ENCODE measurements at places on chromosomes 5 and 9.

DNA sequence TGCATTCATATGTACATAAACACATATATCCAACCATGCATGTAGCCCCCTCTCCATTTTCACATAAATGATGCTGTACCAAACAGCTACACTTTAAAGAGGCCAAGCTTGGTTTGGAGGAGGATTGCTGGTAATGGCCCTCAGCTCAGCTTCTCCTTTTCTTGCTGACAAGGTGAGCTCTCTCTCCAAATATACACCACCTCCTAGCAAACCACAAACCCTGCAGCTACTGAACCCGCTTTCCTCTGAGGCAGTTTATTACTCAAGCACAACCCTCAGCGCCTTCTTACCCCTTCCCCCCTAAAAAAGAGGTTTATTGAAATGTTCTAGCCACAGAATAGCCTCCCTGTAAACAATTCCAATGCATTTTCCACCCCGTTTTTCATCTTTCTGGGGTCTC is 54.0 kb downstream of the ALG2 start:
- no peak for DNase-seq

DNA sequence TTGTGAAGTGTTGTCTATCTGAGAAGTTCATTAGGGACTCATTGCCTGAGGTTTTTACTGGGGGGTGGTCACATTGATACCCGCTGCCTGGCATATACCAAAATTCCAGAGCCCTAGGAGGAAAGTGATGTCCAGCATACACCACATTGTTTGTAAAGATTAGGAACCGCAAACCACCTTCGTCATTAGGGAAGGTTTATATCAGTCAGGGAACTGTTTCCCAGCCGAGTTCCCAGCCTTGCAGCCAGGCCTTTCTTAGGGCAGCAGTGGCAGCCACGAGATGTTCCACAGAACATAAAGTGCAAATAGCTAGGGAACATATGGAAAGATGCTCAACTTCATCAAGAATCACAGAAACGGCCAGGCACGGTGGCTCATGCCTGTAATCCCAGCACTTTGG is 40.4 kb upstream of the NRARP start:
- no peak for DNase-seq

- no peak for DNase-seq
Observed at GRCh38 chr9:109317979-109318741, 2.7 kb downstream of the EPB41L4B start.

GRCh38 chr9:93897075-93897970 is 57.8 kb downstream of the BARX1 start:
- no peak for DNase-seq

DNA sequence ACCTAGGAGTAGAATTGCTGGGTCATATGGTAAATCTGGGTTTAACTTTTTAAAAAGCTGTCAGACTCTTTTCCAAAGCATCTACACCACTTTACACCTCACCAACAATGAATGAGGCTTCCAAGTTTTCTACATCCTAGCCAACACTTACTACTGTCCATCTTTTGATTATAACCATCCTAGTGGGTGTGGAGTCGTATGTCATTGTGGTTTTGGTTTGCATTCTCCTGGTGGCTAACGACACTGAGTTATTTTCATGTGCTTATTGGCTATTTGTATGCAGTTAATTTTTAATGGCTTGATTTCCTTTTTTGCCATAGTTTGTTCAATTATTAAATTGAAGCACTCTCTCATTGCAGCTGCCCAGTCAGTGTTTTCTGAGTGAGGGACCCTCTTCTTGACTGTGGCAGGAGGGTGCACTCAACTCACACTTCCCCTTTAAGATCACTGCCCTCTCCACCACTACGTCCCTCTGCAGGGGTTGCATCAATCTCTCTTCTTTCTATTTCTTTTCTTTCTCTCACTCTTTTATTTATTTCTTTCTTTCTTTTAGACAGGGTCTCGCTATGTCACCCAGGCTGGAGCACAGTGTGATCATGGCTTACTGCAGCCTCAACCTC is 182.3 kb downstream of the C9orf152 start:
- no peak for DNase-seq

- no peak for DNase-seq
Observed at GRCh38 chr9:11003836-11004235, 391.0 kb upstream of the PTPRD start.

- no peak for DNase-seq
Observed at GRCh38 chr5:178308541-178309092, 76.0 kb upstream of the PHYKPL start.

DNA sequence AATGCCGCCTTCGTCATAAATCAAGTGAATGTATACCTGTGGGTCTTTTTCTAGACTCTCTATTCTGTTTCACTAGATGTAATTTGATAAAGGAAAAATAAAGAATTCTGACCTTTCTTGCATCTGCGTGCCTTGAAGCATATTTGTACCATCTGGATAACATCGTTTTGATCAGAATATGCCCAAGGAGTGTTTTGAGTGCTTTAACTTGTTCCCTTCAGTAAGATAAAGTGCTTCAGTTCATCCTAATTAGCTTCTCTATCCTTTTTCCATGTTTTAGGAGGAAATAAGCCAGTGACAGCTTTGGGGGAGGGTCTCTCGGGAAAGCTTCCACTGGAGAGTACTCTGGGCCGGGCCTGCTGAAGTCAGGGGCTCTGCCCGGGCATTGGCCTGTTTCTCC is 113.5 kb upstream of the DAP start:
- DNase-seq: no peak

DNA sequence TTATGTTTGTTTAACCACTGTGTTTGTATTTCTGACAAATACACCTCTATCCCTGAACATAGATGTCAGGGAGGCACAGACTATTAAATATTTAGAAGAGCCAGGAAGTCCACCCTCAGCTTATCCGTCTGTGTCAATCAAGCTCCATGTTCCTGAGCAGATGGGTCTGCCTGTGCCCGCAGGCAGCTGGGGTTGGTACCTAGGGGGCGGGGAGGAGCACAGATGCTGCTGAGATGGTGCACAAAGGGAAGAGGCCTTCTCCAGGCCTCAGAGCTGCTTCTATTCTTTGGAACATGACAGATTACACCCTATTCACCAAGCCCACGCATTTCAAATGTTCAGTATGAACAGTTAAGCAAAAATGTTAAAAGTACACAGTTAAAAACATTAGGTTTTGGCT is 142.1 kb downstream of the EPB41L4A start:
- no peak for DNase-seq

GRCh38 chr9:129671065-129671464 is 5.6 kb downstream of the PRRX2 start:
- no peak for DNase-seq

DNA sequence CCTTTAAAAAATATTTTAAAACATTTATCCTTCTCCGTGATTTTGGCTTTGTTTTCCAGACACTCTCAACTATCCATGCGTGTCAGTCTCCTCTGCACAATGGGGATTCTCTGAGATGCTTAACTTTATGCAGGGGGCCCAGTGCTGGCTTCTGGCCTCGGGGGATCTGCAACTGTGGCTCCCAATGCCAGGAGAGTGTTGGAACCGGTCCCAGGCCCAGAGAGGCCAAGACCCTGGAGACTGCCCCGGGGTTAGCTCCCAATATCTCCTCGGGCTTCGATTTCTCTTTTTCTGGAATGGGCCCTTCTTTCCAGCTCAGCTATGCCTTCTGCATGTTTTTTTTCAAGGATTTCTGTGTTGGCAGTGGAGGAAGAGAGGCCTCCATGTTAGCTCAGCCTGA is 20.1 kb upstream of the SARDH start:
- no peak for DNase-seq

DNA sequence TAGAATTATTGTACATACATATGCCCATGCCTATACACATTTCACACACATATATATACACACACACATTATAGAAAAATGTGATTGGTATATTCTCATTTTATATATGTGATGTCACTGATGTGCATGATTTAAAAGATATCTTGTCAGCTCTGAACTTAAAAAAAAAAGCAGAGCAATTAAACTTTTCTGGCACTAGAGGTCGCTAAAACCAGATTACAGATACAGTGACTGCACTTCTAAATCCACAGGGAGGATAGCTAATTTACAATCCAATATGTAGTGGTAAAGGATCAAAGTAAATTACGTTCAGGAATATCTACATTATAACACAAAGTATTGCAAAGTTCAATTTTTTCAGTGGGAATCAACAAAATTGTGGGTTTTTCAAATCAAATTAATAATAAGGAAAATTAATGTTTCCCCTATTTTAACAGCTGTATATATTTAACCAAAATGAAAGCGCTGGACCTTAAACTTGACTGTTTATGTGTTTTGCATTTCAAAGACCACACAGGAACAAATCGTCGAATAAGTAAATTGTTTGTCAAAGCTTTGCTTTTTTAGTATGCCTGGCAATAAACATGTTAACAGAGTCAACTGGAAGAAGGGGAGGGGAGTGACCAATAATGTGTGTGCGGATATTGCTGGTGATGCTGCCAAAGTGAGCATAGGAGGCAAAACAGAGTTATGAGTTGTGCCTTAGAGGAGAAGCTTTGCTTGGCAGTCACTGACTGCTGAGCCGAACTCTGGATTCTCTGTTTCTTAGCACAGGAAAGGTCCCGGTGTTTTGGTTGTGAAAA is 1201.4 kb upstream of the C9orf72 start:
- DNase-seq: no peak

- no peak for DNase-seq
Observed at GRCh38 chr5:61599370-61600122, 267.5 kb downstream of the ZSWIM6 start.

GRCh38 chr9:27963836-27964235 is 390.6 kb upstream of the C9orf72 start:
- no peak for DNase-seq

DNA sequence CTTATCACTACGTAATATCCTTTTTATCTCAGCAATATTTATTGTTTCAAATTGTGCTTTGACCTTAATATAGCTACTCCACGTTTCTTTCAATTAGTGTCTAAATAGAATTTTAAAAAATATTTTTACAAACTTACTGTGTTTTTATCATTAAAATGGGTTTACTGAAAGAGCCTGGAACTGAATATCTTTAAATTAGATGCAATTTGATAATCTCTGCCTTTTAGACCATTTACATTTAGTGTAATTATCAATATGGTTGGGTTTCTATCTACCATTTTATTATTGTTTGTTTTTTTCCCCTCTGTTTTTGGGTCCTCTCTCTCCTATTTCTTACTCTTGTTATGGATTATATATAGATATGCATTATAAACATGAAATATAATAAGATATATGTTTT is 327.8 kb downstream of the IRX2 start:
- DNase-seq: no peak

DNA sequence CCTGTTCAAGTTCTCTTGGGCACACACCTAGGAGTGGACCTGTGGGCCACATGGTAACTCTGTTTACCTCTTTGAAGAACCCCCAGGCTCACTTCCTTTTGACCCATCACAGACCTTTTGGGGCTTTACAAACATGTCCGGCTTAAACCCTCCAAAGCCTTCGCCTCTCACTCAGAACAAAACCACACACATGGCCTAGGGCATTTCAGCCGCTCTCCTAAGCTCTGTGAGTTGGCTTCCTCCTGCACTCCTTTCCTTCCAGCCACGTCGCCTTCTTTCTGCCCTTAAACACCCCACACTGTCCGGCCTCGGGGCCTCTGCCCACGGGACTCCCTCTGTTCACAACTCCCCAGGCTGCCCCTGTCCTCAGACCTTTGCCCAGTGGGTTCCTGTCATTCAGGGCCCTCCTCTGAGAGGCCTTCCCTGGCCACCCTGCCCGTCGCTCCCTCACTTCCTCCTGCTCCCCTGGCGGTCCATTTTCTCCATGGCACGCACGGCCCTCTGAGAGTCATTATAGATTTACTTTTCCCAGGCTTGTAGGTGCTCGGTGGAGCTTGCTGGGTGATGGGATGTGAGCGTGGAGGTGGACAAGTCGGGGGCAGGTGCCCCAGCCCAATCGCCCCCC is 1.9 kb downstream of the DOK3 start:
- no peak for DNase-seq

DNA sequence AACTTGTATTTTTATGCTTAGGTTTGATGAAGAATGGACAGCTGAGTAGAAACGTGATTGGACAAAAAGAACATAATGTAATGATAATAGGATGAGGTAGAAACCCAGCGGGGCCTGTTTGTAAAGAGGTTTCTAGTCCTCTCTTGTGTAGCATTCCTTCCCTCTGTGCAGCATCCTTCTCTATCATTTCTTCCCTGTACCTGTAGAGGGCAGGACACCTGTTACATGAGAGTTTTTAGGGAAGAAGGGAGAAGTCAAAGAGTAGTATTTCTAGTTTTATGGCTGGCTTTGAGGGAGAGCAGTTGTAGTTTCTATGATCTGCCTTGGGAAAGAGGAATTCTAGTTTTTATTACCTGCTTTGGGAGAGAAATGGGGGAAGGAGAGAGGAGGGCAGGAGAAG is 162.1 kb upstream of the FST start:
- no peak for DNase-seq

GRCh38 chr9:16510482-16510881 is 360.0 kb downstream of the BNC2 start:
- DNase-seq: no peak

GRCh38 chr5:1797103-1797800 is 2.4 kb downstream of the MRPL36 start:
- DNase-seq: no peak

DNA sequence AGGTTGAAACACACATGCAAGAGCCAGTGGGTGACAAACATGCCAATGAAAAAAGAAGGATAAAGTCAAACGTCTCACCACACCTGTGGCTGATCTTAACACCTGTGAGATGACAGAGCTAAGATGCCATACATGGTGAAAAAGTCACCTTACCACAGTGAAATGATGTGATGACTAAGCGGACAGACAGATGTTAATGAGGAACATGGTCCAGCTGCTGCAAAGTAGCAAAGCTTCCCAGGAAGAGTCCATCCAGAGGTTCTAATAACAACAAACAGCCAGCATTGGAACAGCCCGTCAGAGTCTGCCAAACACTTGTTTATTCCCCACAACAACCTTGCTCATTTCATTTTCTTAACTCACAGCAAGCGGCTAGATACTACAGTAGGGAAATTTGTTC is 1.9 kb downstream of the KIAA1191 start:
- no peak for DNase-seq

GRCh38 chr5:15585128-15585527 is 85.1 kb downstream of the FBXL7 start:
- no peak for DNase-seq

GRCh38 chr9:116020801-116021200 is 132.8 kb upstream of the PAPPA start:
- DNase-seq: no peak

GRCh38 chr9:15697446-15697851 is 144.6 kb downstream of the CCDC171 start:
- no peak for DNase-seq
